ENCODE measurements at places on chromosomes 11 and 22.

DNA sequence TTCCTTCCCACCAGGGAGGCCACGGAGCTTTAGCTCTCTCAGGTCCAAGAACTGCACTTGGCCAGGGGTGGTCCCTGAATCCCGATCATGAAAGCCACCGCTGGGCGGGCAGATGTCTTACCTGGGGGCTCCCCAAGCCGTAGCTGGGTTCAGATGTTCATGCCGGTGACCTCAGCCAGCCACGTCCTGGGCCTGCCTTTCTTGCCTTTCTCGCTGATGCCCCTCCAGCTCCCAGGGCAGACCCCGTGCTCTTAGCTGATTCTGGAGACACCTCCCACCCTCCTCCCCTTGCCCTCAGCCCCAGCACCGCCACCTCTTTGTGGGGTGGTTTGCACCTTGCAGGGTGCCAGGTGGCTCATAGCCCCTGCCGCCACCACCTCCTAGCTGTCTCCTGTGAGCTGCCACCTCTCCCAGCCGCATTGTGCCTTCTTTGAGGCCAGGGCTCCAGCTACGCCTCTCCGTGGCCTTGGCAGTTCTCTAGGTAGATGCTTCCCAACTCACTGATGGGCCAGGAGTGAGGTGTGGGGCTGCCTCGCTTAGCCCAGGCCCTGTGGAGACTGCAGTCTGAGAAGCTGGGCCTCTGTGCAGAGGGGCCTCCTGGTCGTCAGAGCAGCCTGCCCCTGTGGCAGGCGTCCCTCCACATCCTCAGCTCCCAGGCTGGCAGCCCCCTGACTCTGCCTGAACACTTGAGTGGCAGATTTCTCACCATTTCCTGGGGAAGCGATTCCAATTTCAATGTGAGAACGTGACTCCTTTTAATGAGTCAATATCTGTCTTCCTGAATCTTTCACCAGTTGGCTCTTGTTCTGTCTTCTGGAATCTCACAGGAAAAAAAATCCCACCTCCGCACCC is 97.6 kb upstream of the B3GAT1 start:
- DNase-seq: no peak

DNA sequence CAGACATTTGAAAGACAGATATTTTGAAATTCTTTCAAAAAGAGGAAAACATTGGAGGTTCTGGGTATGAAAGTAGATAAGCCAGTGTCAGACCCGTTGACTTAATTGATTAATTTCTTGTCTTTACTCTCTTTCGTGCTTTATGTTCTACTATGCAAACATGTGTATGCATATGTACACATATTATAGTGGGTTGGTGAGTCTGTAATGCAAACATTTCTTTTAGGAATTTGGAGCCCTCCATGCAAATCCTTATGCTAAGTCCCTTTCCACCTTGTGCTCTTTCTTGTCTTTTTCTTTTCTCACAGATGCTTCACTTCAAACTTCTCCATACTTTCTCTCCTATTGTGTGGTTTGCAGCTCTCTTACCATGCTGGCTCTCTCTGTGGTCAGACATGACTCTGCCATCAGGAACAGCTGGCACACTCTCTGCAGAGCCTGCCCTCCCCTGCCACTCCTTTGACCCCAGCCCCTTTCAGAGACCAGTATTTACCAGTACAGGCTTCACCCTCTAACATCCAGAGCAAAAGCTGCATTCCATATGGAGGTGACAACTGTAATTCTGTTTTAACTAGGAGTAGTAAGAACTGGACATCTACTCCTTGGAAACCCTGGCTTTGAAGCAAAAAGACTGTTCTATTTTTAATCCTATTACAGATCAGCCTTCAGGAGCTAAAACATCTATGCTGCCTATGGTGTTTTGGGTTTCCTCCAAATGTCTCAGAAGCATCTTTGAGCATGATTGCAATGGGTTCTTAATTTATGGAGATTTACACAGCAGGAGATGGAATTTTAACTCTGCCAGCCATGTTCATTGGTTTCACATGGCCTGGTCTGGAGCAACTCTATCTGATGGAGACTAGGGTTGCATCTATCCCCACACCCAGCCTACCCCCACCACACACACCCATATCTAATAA is 386.9 kb upstream of the FAT3 start:
- DNase-seq: no peak

DNA sequence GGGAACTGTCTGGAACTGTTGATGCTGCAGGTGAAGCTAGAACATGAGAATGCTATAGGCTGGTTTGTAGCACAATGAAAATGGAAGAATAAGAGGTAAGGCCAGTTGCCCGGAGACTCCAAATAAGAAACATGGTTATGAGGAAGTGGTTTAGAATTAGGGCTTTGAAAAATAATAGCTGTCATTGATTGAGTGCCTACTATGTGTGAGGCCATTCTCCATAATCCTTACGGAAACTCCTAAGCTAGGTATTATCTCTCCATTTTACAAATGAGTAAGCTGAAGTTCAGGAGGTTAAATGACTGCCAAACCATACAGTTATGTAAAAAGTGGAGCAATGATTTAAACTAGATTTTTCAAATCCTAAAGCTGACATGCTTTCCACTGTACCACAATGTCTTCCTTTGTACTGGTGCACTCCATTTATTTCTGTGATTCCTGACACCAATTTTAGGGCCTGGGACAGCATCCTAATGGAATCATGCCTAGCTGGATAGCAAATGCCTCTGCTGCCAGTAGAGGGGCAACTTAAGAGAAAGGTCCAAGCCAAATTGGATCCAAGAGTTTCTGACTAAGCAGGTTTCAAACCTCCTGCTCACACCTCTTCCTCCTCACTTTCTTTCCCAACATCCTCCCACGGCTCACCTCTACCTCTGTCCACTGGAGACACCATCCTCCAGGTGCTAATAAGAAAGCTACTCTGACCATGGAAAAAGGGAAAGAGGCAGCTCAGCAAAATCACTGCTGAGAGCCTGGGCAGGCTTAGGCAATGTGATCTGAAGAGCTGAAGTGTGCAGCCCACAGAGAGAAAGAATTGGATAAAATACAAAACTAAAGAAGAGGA is 46.9 kb upstream of the PICALM start:
- DNase-seq: no peak

- no peak for DNase-seq
Measured at GRCh38 chr11:28636033-28636432, 527.8 kb downstream of the METTL15 start.

- DNase-seq: no peak
Measured at GRCh38 chr11:36395978-36396736, 100.1 kb downstream of the PRR5L start.

DNA sequence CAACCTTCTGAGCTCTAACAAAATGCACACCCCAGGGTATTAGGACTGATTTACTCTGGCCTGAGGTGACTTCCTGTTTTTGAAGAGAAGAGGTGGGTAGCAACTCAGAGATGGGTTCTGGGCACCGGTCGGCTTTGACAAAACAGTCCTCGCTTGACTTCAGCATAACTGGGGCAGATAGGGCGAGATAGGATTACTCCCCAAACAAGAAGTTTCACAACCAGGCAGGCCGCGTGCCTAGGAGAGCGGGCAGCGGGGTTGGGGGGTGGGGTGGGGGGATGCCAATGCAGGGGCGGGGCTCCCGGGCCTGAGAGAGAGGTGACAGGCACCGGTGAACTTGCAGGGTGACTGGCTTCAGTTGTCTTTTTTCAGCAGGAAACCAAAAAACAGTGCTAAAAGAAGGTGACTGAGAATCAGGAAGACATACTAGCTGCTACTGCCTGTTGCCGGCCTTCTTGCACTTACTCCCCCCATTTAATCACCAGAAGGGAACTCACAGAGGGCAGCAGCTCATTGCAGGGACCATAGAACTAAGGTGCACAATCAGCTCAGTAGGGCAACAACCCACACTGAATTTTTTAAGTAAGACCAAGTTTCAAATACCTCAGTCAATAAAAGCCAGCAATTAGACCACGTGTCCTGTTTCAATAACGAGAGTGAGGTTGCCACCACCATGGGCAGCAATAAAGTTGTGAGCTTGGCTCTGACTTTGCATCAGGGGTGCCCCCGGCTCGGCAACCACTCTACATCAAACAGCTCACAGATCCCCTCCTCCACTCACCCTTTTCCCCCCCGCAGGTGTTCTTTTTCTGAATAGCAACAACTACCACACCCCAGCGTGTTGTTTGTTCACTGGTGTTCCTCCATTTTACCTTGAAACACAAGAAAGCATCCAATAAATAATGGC is 37.2 kb upstream of the ETS1 start:
- peak; percentile 37 for DNase-seq

DNA sequence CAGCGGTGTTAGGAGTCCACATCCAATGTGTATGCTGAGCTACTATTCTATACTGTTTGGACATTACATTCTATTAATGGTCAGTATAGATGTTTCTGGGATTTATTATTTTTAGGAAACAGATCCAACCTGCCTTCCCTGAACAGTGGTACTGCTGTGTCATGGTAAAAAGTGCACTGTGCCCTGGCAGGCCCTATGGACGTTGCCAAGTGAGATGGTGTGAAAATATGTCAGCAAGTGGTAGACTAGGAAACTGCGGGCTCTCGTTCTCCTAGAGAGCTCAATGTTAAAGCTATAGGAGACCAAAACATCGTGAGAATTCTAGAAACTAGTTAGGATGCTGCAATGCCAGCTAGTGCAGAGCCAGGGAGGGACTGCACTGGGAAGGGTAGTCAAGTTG is 26.0 kb upstream of the CYP2D6 start:
- DNase-seq: no peak

- peak; percentile 61 for DNase-seq
Measured at GRCh38 chr11:67437082-67437808, at the start of gene PTPRCAP. TSS of gene PTPRCAP (minus strand) at chr11:67437682. CDS start at chr11:67437619, 63 bp downstream.

GRCh38 chr11:9905501-9905951 is 241.6 kb downstream of the SWAP70 start:
- no peak for DNase-seq

DNA sequence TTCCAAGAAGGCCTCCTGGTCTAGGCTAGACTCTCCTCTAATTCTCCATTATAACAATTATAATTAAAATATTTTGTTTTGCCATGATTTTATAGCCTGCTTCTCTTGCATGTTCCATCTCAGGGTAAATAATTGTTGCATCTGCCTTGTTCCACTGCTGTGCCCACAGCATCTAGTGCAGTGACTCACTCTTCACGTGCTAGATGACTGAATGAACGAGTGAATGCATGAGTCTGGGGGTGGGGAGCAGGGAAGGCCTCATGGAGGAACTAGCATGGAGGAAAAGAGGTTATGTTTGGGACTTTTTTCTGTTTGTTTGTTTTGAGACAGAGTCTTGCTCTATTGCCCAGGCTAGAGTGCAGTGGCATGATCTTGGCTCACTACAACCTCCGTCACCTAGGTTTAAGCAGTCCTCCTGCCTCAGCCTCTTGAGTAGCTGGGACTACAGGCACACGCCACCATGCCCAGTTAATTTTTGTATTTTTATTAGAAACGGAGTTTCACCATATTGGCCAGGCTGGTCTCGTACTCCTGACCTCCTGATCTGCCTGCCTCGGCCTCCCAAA is 5.2 kb upstream of the OAF start:
- no peak for DNase-seq

DNA sequence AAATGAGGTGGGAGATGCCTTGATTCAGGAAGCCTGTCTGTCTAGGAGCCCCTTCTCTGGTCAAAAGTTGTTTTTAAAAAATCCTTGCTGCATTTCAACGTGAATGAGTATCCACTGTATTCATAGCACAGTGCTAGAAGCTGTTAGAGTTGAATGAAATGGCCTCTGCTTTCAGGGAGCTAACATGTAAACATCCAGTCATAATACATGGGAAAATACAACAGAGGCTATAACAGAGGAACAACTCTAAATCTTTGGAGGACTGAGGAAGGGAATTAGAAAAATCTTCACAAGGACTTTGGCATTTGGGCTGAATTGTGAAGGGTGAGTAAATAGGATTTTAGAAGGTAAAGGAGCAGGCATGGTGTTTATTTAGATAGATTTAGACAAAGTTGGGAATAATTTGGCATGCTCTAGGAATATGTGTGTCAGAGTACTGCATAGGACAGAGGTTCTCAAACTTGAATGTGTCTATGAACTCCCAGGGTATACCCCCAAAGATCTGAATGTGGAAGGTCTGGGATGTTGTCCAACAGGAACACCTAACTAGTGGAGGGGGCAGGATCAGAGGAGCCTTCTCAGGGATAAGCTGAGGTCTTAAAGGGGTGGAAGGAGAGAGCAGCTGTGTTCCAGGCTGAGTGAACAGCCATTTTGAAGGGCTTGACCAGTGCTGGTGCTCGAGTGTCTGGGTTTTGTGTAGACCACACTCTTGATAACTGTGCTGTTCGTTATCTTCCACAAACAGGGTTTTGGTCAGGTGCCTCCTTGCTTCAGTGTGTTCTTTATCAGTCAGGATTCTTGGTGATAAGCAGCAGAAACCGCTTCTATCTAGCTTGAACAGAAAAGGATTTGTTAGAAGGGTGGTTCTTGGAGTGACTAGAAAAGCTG is 12.7 kb downstream of the SREBF2 start:
- no peak for DNase-seq

DNA sequence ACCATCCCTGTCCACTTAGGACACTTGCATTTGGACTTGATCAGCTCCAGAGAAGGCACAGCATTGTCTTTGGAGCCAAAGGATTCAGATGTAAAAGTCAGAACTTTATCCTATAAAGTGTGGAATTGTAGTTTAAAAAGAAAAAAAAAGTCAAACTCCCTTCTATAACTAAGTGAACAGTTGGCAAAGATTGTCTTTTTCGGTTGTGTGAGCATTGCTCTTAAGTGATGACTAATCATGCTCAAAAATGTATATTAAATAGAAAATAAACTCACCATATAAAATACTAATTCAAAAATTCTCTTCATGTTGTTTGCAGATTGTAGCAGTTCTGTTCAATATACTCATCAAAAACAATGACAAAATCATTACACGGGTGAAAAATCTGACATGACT is 93.8 kb downstream of the ETS1 start:
- DNase-seq: no peak

- no peak for DNase-seq
Measured at GRCh38 chr22:46546466-46547178, 9.2 kb upstream of the CELSR1 start.

GRCh38 chr11:111840143-111840542 is 31.2 kb downstream of the ALG9 start:
- no peak for DNase-seq

All from stimulated activated CD8-positive, alpha-beta memory T cell treated with anti-CD3 and anti-CD28 coated beads, Interleukin-12 subunit alpha, Interleukin-12 subunit beta, amount 100 ng/mL, for 4 hours (primary cell).